SJCRH30 (cell line): ENCODE measurements at places on chromosomes 4 and X. TPM values are rescaled to one million over a fixed set of nuclear protein-coding genes. Genes with fewer than 3 reads are reported as not detected.

DNA sequence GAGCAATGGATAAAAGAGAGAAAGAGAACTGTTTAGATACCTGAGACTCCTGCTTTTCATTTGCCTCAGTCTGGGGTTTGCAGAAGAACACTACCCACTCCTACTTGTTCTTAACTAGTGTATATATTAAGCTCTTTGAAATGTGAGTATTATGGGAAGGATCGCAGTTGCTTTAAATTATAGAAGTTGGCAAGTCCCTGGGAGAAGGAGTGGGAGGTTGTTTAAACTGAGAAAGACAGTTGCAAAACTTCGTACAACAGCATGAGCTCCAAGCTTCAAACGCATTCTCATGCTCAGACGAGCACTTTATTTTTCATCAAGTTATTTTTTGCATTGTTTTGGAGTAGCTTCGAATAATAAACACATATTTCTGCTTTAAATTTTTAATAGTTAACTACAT lies 88.1 kb upstream of the C1QTNF7 start:
- no peak for DNase-seq

DNA sequence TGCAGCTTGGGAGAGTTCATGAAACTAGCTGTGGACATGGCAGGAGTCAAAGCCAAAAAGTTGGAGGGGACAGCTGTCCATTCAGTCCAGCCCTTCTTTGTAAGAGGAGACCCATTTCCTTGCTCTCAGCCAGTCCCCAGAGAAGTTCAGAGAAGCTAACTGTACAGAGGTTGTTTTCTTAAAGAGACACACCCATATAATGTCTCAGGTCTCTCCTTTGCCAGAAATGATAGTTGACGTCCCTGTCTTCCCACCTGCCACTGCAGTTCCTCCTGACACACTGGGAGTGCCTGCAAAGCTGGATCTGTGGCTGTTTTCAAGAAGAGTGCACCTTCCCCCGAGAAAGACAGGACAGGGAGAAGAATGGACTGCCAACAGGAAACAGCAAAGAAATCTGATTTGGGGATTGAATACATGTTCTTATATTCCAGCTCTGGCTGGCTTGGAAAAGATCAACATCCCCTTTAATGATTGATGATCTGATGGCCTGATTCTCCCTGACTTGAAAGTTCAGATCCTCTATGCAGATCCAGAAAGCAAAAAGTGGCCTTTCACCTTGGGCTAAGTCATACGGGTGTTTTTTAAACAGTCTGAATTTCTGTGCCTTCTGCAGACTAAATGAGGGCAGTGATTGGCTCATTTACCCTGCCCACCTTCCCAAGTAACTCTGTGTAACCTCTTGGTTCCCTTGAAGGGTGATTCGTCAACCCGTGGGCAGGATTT lies 87.2 kb downstream of the MAOA start:
- no peak for DNase-seq

GRCh38 chr4:25861280-25861950 lies 1.4 kb downstream of the SEL1L3 start:
- DNase-seq: no peak

DNA sequence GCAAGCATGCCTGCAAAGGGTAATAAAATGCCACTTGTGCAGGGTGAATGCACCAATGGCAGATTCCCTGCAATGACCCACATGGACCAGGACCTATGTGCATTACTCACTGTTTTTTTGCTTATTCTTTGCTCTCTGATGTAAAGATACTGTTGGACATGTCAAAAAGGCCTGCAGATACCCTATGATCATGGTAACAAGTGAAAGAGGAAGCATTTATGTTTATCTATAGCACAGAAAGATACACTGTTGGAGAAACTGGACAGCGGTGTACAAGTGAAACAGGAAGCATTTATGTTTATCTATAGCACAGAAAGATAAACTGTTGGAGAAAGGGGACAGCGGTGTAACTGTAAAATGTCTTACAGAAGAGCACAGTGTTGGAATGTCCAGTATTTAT lies 127.5 kb downstream of the PAPSS1 start:
- no peak for DNase-seq

GRCh38 chrX:134324359-134324758 lies 87.4 kb downstream of the CCDC160 start:
- no peak for DNase-seq

- no peak for DNase-seq
Measured at GRCh38 chrX:141928432-141928831, 24.7 kb downstream of the MAGEC1 start.

GRCh38 chr4:185036842-185037241 lies 18.6 kb downstream of the HELT start:
- DNase-seq: no peak

DNA sequence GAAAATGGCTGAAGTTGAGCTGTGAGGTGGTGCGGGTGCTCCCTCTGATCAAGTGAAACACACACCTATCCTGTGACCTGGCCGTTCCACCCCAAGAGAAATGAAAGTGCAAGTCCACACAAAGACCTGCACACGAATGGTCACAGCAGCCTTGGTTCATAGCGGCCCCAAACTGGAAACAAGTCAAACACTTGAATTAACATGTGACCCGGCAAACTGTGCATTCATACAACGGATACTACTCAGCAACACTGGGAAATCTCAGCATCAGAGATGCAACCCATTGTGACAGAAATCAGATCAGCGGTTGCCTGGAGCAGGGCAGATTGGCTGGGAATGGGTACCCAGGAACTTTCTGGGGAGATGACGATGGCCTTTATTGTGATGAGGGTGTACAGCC lies 7.6 kb downstream of the G6PD start:
- no peak for DNase-seq

DNA sequence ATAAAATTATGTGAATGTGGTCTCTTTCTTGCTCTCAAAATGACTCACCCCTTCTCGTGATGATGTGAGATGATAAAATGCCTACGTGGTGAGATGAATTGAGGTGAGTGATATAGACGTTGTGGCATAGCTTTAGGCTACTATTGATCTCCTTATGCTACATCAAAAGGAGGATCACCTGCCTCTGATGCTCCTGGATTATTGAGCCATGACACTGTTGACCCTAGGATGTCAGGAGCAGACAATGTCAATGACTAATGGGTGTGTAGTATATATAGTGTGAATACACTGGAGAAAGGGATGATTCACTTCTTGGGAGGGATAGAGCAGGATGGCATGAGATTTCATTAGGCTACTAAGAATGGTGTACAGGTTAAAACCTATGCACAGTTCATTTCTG lies 210.7 kb upstream of the PRPS2 start:
- no peak for DNase-seq

DNA sequence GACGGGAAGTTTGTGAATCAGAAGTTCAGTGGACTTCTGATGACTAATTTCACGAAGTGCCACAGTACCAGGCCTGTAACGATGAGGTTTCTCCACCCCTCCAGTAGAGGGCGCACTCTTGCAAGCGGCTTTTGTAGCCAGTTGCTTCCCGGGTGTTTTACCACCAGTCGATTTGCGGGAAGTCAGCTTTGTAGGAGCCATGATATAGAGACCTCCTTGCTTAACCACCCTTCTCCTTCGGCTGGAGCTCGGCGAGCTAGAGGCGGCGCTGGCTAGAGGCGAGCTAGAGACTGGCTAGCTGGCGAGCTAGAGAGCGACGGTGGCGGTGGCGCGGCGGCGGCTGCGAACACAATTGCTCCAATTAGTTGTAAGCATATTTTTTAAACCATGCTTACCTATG lies 72.0 kb downstream of the IL1RAPL1 start:
- DNase-seq: peak; percentile 23

DNA sequence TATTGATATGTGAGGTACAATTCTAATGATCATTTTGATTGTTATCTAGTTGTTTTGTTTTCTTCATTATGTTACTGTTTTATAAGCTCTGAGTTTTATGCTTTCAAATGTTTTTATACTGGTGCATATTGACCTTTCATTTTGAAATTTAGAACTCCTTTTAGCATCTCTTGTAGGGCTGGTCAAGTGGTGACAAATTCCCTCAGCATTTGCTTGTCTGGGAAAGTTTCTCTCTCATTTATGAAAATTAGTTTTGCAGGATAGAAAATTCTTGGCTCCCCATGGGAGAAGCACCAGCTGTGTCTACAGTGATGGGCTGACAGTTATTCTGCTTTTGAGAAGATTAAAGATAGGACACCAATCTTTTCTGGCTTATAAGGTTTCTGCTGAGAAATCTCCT lies 105.3 kb upstream of the SPRY1 start:
- DNase-seq: peak; percentile 22

- no peak for DNase-seq
Measured at GRCh38 chr4:124095621-124096020, 616.9 kb downstream of the ANKRD50 start.

DNA sequence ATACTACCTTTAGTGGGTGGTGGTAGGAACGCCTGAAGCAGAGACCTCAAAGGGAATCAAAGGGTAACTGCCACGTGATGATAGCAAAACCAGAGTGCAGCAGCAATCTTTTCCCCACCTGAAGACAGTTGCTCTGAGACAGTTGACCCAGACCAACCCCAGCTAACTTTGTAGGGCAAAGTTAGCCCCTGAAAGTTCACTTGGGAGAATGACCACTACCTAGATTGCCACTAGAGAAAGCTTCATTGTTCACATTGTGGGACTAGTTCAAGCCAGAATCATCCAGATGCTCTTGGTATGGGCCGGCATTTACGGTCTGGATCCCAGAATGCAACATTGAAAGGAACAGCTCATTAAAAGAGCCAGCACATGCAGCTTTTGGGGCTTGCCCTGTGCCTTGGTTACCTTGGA lies 4.1 kb downstream of the SEPTIN6 start:
- DNase-seq: no peak

- DNase-seq: peak; percentile 79
Measured at GRCh38 chrX:134737061-134737460, 78.8 kb upstream of the PLAC1 start.

DNA sequence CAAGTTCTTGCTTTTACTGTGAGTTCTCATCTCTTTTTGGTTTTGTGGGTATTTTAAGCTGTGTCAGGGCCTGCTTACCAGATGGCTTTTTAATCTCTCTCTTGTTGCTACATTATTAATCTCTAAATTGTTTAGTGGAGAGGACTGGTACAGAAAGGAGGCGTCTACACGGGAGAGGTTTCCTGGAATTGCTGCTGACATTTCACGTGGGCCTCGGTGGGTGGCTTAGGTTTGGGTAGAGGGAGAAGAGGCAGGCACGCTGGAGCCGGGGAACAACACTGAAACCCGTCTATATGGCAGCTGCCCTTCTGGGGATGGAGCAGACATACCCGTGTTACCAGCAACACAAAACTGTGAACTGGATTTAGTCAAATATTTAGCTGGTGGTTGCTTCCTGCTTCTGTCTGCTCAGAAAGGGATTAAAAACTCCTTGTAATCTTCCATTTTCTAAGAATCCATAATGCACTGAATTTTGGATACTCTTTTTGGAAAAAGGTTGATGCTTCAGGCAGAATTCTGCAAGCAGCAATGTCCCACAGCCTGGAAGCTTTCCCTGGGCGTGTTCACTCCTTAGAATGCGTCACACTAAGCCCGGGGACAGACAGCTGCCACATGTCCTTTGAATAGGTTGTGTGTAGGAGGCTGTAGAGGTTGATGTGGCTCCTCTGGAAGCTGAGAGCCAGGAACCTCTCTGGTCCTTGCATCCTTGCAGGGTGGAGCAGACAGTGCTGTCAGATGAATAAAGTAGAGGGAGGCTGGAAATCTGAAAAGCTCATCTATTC lies 199.8 kb upstream of the GATB start:
- peak; percentile 3 for DNase-seq

DNA sequence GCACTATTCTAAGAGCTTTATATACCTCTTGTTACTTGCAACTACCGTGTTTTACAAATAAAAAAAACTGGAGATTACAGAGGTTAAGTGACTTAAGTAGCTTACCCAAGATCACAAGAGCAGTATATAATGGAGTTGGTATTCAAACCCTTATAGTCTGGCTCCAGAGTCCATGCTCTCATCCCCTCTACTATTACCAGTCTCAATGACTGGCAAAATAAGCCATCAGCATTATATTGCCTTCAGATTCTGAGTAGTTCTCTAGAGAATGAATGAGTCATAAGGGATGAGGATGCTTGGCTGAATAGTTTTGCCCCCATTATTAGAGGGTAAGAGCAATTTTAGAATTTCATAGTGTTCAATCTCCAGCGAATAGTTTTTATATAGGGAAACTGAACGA lies 170.1 kb upstream of the ATOH1 start:
- DNase-seq: no peak

DNA sequence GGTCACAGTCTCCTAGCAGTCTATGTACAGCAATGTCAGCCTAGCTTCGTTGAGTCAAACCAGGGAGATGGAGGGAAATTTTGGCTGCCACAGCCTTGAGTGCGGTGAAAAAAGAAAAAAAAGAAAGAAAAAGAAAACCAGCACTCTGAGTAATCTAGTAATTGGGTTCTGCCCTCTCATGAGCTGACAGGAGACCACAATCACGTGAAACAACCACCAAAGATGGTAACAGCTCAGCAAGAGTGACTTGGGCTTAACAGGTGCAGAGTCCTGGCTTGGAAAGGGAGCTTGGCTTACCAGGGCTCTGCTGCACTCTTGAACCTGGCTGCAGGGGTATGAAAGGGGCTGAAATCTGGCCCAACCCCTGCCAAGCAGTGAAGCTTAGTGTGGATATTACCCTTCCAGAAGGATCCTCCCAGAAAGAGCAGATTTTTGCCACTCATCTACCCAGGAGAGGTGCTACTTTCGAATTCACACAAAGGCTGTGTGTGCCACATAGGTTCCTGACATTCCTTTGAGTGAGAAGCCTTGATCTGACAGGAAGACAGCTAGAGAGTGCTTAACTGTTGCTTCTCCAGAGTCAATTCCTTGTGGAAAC lies 350.3 kb downstream of the PTTG2 start:
- peak; percentile 58 for DNase-seq

- no peak for DNase-seq
Measured at GRCh38 chr4:10808591-10808990, 124.0 kb upstream of the CLNK start.

DNA sequence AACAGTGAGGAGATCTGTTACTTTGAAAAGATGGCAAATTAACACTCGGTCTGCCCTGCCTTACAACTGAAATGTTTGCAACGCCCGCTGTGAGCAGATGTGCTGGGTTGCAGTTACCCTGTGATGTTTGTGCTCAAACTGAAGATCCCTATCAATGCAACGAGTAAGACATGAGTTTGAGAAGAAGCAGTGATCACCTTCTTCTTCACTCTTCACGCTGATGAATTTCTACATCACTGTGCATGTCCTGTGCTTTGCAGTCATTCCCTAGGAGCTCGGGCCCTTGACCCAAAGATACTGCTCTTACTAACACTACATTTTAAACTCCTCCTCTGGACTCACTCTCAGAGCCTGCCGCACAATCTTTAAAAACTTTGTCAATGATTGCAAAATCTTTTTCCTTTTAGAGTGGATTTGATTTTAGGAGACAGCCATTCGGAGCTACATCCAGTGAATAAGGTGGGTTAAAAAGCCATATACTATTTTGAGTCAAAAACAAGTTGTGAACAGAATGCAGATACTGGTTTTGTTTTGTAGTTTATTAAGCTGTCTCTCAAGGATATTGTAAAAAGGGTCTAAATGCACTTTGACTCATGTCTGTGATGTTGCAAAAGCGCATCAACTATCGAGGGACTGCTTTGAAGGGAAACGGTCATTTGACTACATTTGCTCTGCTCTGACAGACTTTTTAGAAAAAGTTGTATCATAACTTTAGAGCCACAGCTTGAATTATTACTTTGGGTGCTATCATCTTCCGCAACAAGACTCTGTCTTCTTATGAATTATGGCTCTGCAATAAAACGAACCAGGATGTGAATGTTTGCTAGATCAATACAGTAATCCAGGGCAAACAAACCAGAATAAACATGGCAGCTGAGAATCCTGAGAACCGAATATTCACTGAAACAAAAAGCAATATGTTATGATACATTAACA lies 5.7 kb upstream of the RHOH start:
- no peak for DNase-seq

OTUD6A gene
- total RNA-seq: not detected in 2 replicates

NEXMIF gene
- 0.02 TPM in 1 of 2 replicates, not detected in the other for total RNA-seq

MAGED4 gene
- 28.6 and 34.5 TPM in 2 replicates for total RNA-seq

CCNB3 gene
- total RNA-seq: 1.5 and 2.1 TPM in 2 replicates

S100G gene
- total RNA-seq: not detected in 2 replicates

NPY2R gene
- not detected in 2 replicates for total RNA-seq
